ENCODE measurements at places on chromosomes 13 and 19.
A peak's percentile ranks its signal among the peaks of the same experiment; 100 is the strongest.

- no peak for DNase-seq
These were observed 65.1 kb upstream of the TEX29 start for GRCh38 chr13:111255228-111255790.

DNA sequence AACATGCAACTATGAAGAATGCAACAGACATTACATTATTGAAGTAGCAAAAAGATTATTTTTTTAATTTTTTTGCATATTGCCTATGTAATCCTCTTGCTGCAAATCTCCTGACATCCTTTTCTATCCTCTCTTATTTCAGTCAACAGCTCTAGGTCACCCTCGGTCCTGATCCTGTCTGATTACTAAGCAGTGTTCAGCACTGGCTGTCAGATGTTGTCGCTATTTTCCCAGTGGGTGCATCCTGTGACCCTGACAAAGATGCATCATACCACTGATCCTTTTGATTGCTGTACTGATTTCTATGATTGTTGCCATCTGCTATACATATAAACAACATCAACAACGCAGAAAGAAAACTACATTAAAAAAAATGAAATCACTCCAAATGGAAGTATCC is 443.7 kb upstream of the PRR20A start:
- no peak for DNase-seq

GRCh38 chr13:35838356-35838755 is 292.8 kb downstream of the DCLK1 start:
- no peak for DNase-seq

DNA sequence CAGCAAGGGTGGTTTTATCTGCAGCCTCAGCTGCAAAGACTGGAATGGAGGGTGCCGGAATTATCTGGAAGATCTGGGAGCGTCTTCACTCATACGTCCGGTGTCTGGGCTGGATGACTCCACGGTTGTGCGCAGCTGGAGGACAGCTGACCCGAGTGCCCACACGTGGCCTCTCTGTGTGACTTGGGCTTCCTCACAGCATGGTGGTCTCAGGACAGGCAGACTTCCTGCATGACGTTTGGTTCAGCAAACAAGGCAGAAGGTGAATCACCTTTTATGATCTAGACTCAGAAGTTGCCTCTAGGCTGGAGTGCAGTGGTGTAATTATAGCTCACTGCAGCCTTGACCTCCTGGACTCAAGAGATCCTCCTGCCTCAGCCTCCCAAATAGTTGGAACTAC is 33.2 kb downstream of the CACNG6 start:
- no peak for DNase-seq

DNA sequence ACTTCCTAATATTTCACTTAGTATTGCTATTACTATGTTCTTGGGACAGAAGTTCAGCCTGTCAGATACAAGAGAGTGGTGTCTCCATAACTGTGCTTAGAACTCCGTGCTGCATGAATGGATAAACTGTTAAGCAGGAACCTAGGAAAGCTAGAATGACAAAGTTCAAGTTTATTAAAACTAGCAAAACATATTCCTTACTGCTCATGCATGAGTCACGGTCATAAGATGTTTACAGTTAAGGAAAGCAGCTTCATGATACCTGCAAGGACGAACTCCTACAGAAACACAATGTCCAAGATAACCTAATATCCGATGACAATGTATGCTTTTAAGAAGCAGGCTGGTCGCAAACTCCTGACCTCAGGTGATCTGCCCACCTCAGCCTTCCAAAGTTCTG is 6.0 kb upstream of the ZNF765 start:
- DNase-seq = no peak

DNA sequence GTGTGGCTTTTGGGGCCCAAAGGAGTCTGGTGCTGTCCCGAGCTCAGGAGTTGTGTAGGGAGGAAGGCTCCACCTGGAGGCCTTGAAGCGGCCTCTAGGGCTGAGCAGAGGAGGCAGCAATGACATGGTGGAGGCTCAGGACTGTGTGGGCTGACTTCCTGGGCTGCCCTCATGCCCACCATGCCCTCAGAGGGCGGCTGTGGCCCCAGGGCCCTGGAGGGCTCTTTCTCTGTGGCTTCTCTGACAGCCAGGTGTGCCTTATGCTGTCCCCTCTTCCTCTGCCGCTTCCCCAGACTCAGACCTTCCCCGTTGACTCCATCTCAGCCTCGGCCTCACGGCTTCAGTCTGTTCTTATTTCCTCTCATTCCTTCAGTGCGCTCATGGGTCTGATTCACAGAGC is 35.5 kb upstream of the ANKRD10 start:
- DNase-seq = no peak

DNA sequence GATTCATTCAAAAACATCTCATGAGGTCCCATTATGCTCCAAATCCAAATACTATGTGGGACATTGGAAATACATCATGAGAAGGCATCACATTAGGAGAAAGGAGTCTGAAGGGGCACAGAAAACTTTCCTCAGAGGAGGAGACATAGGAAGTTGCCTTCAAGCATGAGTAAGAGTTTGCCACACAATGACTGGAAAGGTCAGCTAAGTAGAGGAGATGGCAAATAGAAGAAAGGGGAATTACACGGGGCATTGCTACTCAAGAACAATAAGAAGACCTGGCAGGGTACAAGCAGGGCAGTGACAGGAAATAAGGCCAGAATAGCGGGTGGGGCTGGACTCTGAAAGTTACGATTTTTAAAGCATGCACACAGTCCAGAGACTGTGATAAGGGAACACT is 231.6 kb downstream of the SPRY2 start:
- DNase-seq = no peak

DNA sequence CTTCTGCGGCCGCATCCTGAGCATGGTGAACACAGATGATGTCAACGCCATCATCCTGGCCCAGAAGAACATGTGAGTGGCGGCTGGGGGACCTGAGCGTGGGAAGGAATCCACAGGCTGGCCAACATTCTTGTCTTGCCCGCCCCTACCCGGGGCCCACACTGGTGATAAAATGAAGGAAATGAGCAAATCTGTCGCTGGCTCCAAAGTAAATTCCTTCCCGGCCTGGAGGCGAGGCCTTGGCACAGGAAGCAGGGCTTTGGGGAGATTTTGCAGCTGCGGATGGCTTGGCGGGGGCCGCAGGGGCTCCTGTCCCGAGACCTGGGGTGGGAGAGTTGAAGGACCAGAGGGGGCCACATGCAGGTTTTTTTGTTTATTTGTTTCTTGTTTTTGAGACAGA is 4.4 kb downstream of the KXD1 start:
- DNase-seq = no peak

GRCh38 chr13:76813891-76814290 is 72.3 kb downstream of the KCTD12 start:
- no peak for DNase-seq

DNA sequence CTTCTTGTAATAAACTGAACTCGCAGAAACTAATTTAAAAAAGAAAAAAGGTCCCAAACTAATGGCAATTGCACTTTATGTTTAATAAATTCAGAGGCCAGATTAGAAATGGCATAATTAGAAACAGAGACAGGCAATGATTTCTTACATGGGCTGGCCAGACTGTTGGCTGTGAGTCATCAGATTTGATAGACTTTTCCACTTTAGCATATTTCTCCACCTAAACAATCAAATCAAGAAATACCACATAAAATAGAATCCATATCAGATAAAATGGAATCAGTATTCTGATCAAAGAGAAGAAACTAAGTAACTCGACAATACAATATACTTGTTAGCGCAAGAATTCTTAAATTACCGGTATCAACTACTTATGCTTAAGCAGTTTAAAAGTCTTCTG is 29.0 kb downstream of the EXOSC8 start:
- DNase-seq = no peak

GRCh38 chr13:100636441-100636840 is 38.2 kb downstream of the TMTC4 start:
- no peak for DNase-seq

DNA sequence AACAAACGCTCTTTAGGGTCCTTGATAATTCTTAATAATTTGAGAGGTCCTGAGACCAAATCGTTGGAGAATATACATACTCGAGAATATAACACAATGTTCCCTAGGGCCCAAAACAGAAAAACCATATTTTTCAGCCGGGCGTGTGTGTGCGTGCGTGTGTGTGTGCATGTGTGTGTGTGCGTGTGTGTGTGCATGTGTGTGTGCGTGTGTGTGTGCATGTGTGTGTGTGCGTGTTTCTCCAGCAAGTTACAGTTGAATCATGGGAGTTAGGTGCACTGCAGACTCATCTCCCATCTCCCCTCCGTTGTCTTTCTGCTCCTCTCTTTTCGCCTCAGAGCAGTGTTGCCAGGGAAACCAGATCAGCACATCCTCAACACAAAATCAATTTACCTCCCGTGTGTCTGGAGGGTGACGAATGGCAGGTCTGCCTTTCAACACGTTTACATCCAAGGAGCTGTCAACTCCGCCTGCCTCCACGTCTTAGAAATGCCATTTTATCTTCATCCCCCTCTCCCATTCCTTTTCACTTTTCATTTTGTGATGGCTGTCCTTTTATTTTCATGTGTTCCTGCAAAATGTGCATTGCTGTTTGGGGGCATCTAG is 8.3 kb upstream of the PNMA8B start:
- no peak for DNase-seq

DNA sequence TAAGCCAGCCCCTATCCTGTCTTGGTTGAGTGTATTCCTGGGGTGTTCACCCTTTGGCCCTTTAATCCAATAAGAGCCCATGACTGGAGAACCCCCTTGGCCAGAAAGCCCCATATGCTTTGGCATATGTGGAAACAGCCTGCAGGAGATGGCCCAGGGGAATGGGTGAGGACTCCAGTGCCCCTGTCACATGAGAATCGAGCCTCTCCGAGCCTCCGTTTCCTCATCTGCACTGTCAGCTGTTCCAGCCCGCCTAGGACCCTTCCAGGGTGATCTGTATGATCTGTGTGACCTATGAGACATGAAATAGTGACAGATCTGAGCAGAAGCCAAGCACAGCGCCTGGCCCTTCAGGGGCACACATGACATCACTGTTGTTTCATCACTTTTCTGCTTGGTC is 300.7 kb downstream of the ZNF536 start:
- DNase-seq = no peak

GRCh38 chr19:43624933-43625332 is 5.5 kb upstream of the ZNF428 start:
- peak; percentile 68 for DNase-seq

- no peak for DNase-seq
These were observed 145.6 kb downstream of the SHISA2 start for GRCh38 chr13:25906191-25906661.

GRCh38 chr13:48403151-48403631 is 9.7 kb downstream of the LPAR6 start:
- DNase-seq = no peak

DNA sequence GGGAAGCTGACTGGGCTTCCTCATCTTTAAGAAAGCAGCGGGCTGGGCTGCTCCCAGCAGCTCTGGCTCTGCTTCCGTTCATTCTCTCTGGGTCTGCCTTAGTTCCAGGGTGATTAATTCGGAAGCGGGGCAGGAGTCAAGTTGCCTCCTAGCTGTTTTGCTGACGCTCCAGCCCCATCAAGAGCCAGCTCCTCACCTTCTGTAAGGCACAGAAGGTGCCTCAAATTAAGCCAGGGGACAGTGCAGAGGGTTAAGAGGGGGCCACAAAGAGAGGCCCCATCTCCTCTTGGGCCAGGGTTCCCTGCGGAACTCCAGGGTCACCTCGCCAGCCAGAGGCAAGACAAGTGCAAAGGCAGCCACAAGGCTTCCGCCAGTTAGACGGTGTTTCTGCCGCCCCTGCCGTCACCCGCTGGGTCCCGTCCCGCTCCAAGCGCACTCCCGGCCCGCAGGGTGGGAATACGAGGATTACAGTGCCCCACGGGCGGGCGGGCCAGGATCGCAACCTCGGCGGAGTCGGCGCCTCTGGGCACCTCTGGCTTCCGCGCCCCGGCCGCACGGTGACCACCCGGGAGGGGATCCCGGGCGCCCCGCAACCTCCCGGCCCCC is 508 bp downstream of the SLC15A1 start:
- DNase-seq = no peak

DNA sequence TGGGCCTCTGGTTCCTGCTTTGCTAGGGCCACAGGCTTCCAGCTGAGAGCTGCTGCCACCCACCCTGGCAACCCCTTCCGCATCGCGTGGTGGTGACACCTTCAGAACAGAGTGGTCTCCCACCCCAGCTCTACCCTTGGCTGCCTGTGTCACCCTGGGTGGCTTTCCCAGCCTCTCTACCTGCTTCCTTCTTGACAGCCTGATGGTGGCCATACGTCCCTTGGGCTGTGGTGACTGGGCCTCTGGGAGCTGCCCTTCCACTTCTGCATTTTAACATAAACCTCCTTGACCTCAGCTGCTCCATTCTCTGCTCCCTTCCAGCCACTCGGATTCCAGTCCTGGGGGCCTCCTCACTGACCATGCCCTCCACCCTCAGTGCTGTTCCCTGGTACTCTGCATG is 17.0 kb downstream of the PAK4 start:
- DNase-seq = no peak

DNA sequence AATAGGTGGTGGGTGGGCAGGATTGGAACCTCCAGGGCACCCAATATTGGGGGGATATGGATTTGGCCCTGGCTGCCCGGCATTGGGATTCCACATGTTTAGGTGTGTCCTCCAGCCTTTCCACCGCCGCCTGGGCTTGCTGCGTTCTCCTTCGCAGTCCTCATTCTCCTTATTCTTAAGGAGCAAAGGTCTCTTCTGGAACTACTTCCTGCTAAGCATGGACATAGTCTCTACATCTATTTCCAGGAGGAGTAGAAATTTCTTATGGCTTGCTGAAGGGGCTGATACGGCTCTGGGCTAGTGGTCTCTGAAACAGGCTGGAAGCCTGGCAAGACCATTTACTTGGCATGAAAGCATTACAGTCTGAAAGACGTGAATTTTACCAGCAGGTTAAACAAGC is 9.2 kb upstream of the FCGBP start:
- no peak for DNase-seq

DNA sequence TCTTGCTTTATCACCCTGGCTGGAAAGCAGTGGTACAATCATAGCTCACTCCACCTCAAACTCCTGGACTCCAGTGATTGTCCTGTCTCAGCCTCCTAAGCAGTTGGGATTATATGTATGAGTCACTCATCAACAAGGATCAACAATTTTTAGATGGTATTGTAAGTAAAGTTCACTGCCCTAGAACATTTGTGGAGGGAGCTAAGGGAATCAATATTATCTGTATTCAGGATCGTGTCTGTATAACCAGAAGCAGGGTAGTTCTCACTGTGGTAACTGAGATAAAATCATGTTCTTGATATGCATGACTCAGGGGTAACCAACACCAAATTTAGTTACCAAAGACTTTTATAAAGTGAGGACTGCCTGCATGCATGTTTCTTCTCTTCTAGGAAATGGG is 27.0 kb downstream of the ZMYM5 start:
- no peak for DNase-seq

DNA sequence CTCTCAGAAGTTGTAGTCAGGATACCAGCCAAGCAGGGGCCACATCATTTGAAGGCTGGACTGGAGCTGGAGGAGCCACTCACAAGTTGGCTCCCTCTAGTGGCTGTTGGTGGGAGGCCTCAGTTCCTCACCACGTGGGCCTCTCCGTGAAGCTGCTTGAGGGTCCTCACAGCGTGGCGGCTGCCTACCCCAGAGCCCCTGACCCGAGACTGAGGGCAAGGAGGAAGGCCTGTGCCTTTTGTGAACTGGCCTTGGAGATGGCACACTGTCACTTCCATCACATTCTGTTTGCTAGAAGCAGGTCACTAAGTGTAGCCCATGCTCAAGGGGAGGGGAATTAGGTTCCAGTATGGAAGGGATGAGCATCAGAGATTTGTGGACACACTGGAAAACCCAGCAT is 14.6 kb downstream of the GNA11 start:
- peak; percentile 53 for DNase-seq

Measured in stimulated activated CD4-positive, alpha-beta T cell treated with anti-CD3 and anti-CD28 coated beads, Interleukin-1b, Interleukin-23, amount 100 ng/mL, for 1 hour (primary cell).